ENCODE measurements at places on chromosomes 13 and 19. TPM values are rescaled to one million over a fixed set of nuclear protein-coding genes. Genes with fewer than 3 reads are reported as not detected.
A peak's percentile ranks its signal among the peaks of the same experiment; 100 is the strongest.

RASGRP4 gene
- total RNA-seq, result not detected

GRCh38 chr19:56066152-56067023 is 54.7 kb downstream of the ZNF787 start:
- peak; percentile 70 for DNase-seq

OR4F17 gene
- total RNA-seq, result not detected

DNA sequence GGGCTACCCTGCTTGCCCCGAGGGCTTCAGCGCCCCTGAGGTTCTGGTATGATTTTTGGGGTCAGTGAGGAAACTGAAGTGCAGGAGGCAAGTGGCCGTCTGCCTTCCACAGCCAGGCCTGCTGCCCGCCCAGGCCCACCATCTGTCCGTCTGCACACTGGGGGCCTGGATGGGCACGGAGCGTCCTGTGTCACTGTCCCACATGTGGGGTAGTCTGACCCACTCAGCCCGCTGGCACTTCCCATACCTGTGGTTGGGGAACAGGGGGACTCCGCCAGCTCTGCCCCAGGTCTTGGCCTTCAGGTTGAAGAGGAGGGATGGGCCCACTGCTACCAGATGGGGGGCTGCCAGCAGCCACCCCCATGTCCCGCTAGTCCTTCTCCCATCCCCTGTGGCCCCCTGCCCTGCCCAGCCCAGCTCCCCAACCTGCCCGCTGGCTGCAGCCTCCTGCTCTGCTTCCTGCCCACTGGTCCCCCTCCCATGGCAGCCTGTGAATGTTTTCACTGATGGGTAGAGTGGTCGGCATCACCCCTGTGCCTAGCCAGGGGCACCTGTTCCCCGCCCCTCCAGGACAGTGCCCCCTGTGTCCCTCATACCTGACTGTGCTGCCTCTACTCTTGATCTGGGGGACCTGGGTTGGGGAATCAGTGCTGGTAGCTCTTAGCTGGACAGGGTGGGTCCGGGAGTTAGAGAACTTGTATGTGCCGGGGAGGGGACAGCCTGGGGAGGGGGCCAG is 9.5 kb downstream of the PIAS4 start:
- no peak for DNase-seq

GRCh38 chr19:45934551-45935230 is 20.1 kb upstream of the NANOS2 start:
- no peak for DNase-seq

- no peak for DNase-seq
These were observed 39.5 kb downstream of the PCCA start for GRCh38 chr13:100128373-100128772.

DNA sequence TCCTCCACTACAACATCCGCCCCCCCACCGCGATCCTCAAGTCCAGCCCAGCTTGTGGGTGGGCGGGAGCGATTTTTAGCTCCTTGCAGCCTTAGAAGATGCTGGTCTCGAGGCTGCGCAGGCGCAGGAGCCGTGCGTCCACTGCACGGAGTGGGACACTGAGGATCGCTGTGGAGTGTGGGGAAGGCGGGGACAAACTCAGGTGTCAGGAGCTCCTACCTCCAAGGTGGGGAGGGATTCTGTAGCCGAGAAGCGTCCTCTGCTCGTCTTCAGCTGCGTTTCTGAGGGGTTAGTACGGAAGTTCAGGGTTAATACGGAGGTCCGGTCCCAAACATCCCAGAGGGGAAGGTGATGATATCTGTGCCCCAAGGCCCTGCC is at the start of gene RTBDN:
Gene RTBDN (minus strand): TSS at position 14 of the 378 bp plus-strand sequence. CDS start 4,600 bp downstream, outside the sequence.
- DNase-seq, result no peak

DNA sequence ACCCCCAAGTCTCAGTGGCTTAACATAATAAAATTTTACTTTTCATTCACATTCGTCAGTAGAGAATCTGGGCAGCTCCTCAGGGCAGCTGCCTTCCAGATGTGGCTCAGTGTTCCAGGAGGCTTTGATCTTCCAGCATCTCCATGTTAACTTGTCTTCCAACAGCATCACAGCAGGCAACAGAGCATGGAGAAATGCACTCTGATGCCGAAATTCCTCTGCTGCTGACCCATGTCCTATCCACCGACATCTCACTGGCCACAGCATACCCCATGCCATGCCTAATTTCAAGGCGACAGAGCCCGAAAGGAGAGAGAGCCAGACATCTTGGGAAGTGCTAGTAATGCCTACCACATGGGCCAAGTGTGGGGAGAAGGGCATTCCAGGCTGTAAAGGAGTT is 64.9 kb upstream of the MEDAG start:
- no peak for DNase-seq

DNA sequence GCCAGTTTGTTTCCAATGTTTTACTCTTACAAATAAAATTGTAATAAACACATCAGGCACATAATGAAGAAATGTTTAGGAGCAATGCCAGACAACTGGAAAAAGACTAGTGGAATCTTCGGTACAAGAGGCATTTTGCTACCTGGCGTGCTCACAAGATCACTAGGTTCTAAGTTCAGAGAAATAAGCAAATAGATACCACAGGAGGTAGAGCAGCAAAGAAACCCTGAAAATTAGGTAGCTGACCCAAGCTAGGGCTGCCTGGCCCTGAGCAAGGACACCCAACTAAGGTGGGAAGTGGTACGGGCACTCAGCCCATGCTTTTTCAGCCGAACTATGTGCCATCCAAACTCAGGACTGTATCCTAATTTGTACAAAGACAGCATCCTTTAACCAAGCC is 32.2 kb upstream of the TPP2 start:
- DNase-seq, result no peak
